ENCODE measurements at places on chromosomes 16 and 17. TPM values are rescaled to one million over a fixed set of nuclear protein-coding genes. Genes with fewer than 3 reads are reported as not detected.

DNA sequence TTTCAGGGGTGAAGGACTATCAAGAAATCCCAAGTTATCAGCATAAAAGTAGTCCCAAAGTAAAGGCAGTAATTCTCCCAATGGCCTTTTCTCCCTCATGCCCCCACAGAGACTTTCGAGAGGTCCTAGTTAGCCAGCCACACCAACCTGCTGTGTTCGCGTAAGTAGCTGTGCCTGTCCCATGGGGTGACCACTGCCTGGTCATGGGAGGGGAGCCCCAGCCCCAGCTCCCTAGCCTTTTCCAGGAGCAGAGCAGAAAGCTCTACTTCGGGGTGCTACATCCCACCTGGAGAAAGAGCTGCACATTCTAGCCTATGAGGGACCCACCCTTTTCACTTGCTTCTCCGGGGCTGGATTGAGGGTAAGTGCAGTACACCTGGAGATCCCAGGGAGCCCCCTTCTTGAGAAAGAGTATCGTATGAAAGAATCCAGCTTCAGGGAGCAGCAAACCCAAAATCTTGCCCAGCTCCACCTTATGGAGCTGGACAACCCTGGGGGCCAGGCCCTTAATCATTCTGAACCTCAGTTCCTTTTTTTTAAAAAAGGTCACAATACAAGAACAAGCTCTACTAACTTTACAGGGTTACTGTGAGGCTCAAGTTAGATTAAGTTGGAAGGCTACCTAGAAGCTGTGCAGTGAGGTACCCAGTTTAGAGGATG lies 8.6 kb upstream of the SOST start:
- no peak for DNase-seq

DNA sequence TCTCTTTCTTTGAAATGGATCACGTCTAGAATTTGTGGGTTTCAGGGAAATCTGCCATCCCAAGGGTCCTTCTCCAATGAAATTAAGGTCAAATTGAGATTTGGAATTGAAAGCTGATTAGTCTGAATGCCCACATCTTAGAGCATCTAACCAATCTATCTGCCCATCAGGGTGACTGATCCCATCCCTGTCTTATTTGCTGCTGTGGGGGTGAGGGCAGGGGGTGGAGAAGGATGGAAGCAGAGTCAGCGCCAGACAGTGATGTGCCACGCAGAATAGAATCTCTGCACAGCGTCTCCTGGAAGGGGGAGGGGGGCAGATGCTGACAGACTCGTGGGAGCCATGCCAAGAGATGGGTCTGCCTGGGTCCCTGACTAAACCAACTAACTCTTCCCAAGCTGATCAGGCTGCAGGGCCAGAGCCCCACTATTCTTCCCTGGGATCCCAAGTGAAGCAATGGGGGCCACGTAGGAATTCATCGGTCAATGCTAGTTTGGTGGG lies 32.1 kb downstream of the CDK5RAP3 start:
- DNase-seq = no peak

DNA sequence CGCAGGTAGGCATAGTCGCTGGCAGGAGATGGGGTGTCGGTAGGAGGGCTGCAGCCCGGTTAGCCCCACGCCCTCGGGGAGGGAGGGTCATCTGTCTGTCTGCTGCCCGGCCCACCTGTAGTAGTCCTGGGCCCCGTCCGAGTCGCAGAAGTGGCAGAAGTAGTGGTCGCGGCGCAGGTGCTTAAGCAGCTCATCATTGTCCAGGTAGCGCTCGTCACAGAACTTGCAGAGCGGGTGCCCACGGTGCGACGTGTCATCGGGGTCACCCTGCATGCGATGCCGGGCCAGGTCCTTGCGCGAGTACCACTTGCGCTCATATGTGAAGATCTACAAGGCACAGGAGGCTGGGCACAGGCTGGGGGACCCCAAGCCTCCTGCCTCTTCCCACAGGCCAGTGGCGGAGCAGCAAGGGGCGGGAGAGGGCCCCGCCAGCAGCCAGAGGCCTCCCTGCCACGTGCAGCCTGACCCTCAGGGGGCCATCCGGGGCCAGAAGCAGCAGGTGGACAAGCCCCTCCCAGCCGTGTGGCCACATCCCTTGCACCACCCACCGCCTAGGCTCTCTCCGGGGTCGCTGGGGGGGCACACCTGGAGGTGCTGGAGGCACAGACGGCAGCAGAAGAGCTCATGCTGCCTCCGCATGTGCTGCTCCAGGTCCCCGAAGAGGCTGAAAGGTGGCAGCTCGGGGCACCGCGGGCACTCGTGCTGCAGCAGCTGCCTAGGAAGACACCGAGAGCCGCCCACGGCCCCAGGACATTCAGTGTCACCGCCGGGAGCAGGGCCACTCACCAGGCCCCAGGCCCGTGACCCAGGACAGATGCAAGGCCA lies 7.0 kb downstream of the ZNF598 start:
- no peak for DNase-seq

Gene CCL23
- 0.69 TPM for total RNA-seq

DNA sequence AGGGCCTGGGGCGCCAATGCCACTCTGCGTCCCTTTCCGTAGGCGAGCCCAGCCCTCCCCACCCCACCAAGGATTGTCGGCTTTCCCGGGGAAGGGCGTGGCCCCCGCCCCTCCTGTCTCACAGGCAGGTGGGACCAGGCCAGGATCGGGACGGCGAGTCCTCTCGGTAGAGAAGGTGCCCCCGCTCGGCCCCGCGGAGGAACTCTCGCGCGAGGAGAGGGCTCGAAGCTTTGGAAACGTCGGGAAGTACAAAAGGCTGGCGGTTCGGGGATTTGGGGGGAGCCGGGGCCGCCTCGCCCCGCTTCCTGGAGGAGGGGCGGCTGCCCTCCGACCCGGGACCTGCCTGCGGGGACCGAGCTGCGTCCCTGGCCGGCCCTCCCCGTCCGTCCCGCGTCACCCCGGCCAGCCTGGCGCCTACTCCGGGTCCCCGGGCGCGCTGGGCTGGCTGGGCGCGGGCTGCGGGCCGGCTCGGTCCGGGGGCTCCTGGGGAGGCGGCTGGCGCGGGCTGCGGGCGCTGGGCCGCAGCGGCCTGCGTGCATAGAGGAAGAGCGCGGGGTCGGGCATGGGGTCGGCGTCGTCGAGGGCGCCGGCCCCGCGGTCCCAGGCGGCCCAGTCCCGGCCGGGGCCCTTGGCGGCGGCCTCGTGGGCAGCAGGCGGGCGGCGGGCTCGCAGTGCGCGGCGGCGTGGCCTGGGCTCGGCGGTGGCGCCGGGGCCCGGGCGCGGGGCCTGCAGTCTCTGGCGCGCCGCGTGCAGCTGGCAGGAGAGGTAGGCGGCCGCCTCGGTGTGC lies 12.6 kb upstream of the CLUH start:
- peak; percentile 76 for DNase-seq

- DNase-seq = peak; percentile 70
Measured at GRCh38 chr16:75267631-75268264, 16.3 kb upstream of the BCAR1 start.

Gene JPT1
- total RNA-seq = 11.7 TPM

Gene SLC12A3
- total RNA-seq = not detected

DNA sequence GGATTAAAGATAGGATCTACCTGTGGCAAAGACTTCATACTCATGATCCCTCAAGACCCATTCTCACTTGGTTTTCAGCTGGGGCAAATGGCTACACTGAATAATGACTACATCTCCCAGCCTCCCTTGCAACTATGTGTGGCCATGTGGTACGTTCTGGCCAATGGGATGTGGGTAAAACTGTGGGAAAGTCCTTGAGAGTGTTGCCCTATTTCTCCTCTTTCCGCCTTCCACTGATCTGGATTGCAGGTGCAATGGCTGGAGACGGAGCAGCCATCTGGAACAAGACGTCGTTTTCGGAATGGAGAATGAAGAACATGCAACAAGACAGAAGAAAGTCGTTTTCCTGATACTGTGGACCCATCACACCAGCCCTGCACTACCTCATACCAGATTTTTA lies 48.5 kb downstream of the HAPSTR1 start:
- no peak for DNase-seq

DNA sequence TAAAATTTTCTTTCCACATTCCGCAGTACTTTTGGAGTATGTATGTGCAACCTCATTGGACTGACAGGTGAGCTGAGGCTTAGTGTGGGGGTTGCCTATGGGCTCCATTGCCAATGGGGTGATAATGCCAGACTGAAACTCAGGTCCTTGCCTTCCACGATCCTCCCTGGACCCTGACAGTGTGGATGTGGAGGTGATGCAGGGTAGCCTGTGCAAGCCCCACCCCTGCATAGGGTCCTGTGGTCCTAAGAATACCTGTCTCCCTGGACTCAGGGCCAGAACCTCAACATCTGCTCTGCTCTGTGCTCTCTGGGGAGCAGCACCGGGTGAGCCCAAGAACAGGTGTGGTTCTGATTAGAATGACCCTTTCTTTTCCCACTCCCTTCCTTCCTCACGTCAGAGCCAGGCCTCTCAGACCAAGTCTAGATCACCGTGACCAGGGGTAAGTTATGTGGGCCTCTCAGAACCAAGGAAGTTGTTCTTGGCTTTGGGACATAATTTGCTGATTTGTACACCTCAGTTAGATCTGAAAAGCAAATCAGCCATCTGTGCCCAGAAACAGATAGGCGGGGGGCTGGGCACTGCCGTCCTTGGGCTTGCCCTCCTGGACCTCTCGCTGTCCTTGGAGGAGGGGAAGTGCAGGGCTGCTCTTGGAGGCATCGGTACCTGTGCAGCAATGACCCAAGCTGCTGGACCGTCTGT lies 8.4 kb upstream of the TNS4 start:
- peak; percentile 16 for DNase-seq

Gene NOB1
- total RNA-seq = 23.7 TPM

DNA sequence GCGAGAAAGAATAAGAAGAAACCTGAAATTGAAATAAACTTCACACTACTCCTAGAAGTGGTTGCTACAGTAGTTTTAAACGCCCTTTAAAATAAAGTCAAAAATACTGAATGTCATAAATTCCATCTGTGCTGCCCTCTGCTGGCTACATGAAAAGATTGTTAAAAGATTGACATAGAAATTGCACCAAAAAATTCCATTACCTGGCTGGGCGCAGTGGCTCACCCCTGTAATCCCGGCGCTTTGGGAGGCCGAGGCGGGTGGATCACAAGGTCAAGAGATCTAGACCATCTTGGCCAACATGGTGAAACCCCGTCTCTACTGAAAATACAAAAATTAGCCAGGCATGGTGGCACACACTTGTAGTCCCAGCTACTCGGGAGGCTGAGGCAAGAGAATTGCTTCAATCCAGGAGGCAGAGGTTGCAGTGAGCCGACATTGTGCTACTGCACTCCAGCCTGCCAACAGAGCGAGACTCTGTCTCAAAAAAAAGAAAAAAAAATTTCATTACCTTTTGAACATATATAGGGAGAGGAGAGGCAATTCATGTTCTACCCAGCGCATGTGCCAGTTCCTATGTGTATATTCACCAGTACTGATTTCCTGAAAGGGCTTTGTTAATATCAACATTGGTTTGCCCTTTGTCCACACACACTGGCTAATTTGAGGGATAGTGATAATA lies 36.5 kb downstream of the CYTH1 start:
- DNase-seq = no peak

DNA sequence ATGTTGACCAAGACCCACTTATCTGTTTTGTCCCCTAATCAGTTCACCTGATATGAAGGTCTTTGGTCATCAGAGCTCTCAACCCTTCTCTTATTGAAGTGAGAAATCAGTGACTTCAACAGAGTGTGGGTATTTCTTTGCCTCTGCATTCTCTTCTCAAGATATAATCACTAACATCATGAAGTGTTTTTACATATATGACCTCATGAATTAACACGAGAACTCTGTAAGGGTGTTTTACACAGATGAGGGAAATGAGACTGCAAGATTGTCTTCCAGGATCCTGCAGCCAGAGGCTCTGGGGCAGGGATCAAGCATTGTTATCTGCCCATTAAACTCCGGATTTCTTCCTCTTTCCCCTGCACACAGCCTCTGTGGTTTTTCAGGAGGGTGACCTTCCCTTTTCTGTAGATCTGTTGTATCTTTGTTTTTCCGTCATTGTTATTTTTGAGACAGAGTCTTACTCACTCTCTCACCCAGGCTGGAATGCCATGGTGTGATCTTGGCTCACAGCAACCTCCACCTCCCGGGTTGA lies 22.7 kb downstream of the LCMT1 start:
- no peak for DNase-seq

Gene ATP2A1
- 0.11 TPM for total RNA-seq

- DNase-seq = no peak
Measured at GRCh38 chr16:22216191-22216831, 10.2 kb downstream of the EEF2K start.

DNA sequence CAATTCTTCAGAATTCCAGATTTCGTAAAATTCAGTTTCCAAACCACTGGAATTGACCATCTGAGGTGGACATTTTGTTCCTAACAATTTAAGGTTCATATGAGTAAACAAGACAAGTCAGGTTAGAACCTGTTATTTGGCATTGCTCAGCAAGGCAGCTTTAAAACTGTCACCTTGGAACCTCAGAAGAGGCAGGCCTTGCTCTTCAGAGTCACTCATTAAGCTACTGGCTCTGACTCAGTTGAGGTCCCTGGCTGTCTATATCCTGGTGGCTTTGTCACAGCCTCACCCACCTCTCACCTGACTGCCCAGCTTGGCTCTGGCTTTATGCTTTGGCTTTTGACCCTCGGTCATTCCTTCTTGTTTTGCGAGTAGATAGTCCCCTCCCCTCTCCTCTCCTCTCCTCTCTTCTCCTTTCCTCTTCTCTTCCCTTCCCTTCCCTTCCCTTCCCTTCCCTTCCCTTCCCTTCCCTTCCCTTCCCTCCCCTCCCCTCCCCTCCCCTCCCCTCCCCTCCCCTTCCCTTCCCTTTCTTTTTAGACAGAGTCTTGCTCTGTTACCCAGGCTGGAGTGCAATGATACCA lies 238.4 kb downstream of the SHISA9 start:
- DNase-seq = no peak

GRCh38 chr17:82817947-82818346 lies 21.9 kb downstream of the ZNF750 start:
- no peak for DNase-seq

Gene HOXB8
- not detected for total RNA-seq

- DNase-seq = no peak
Measured at GRCh38 chr16:2726923-2727322, 6.9 kb upstream of the PRSS27 start.

Gene CALCOCO2
- 298 TPM for total RNA-seq

DNA sequence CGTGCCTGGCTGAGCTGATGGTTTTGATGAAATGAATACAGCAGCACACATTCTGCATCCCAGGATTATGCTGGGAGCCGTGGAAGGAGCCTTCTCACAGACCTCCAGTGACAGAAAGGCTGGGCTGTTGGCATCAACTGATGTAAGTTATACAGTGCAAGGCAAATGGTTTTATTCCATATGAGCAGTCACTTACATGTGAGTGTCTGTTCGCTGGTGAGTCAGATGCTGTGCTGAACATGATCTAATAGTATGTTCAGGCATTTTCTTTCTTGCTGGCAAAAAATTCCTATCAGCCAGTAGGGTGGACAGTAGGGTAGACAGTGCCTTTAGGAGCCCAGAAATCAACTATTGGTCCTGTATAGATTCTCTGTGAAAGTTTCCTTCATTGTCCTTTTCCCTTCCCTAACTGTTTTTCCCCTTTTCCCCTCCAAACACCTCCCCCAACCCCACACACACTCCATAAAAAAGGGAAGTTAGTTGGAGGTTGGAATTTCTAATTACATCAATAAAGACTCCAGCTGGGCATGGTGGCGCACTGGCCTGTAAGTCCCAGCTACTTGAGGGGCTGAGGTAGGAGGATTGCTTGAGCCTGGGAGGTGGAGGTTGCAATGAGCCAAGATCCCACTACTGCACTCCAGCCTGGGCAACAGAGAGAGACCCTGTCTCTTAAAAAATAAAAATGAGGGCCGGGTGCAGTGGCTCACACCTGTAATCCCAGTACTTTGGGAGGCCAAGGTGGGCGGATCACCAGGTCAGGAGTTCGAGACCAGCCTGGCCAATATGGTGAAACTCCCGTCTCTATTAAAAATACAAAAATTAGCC lies 36.2 kb downstream of the LDHD start:
- DNase-seq = no peak

Measured in right cardiac atrium (tissue), 5 donors.